Spinal cord (tissue), 10 donors: ENCODE measurements at places on chromosomes 12 and 14. TPM values are rescaled to one million over a fixed set of nuclear protein-coding genes. Genes with fewer than 3 reads are reported as not detected.
A peak's percentile ranks its signal among the peaks of the same experiment; 100 is the strongest.

- H3K27ac ChIP-seq, result no peak overlapping the region
- H3K4me3 ChIP-seq, result no peak overlapping the region
- H3K4me1 ChIP-seq, result no peaks in the 10 kb centered on the region
- H3K27me3 ChIP-seq, result no peaks in the 10 kb centered on the region
Observed at GRCh38 chr14:79018836-79019235, 848.7 kb downstream of the NRXN3 start.

DNA sequence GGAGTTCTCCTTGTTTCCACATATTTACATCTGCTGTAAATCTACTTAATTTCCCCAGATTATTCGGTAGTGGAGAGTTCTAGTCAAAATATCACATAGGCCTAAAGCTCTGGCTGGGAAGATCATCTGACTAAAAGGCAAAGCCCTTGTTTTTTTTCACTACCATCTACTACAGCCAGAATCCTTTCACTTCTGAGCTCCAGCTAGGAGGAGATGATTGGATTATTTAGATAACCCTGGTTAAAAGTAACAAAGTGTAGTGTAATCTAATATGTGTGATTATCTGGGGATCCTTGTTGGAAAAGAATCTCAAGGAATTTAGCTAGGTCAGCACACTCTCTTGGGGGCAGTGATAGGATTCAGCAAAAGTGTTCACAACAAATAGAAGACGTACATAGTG lies 125.4 kb downstream of the DYRK2 start:
- no peak overlapping the region for H3K27ac ChIP-seq
- DNase-seq, result peak; percentile 24
- H3K27me3 ChIP-seq, result no peaks in the 10 kb centered on the region
- H3K4me3 ChIP-seq, result no peak overlapping the region
- no peaks in the 10 kb centered on the region for H3K4me1 ChIP-seq

GRCh38 chr14:101723061-101723595 lies 38.4 kb upstream of the PPP2R5C start:
- no peak for DNase-seq
- peaks cover 4% of the 10 kb centered on the region for H3K4me1 ChIP-seq
- H3K27me3 ChIP-seq, result no peaks in the 10 kb centered on the region
- H3K27ac ChIP-seq, result no peak overlapping the region

- DNase-seq, result no peak
- no peak overlapping the region for H3K4me3 ChIP-seq
- H3K27me3 ChIP-seq, result no peaks in the 10 kb centered on the region
- no peak overlapping the region for H3K27ac ChIP-seq
- H3K36me3 ChIP-seq, result no peaks in the 10 kb centered on the region
Observed at GRCh38 chr12:103848917-103849491, 8.0 kb upstream of the NT5DC3 start.

GRCh38 chr12:90794212-90794611 lies 160.8 kb downstream of the CCER1 start:
- no peaks in the 10 kb centered on the region for H3K4me1 ChIP-seq
- DNase-seq, result no peak
- H3K36me3 ChIP-seq, result no peaks in the 10 kb centered on the region
- H3K27ac ChIP-seq, result no peak overlapping the region
- H3K4me3 ChIP-seq, result no peak overlapping the region

DNA sequence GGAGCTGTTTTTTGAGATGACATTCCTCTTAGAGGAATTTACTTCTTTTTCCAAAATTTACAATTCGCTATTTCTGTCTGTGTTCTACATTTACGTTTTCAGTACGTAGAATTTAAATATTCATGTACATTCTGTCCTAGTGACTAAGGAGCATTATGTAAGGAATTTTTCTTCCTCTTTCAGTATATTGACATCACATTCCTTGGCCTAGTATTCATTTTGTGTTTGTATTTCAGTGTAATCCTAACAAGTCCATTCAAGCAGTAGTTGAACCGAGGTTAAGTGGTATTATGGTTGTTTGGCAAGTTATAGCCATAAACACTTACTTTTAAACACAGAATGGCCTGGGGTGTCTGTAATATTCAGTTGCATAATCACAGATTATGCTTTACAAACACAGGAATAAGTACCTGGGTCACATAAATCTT lies 465.2 kb downstream of the PCNX1 start:
- H3K4me3 ChIP-seq, result no peak overlapping the region
- no peak overlapping the region for H3K27ac ChIP-seq
- no peak for DNase-seq
- H3K4me1 ChIP-seq, result no peaks in the 10 kb centered on the region
- no peaks in the 10 kb centered on the region for H3K27me3 ChIP-seq

GRCh38 chr12:59843260-59843843 lies 247.5 kb downstream of the SLC16A7 start:
- H3K27ac ChIP-seq, result no peak overlapping the region
- no peak for DNase-seq
- H3K36me3 ChIP-seq, result no peaks in the 10 kb centered on the region
- no peaks in the 10 kb centered on the region for H3K4me1 ChIP-seq
- no peaks in the 10 kb centered on the region for H3K27me3 ChIP-seq

- H3K27ac ChIP-seq, result no peak overlapping the region
- no peaks in the 10 kb centered on the region for H3K27me3 ChIP-seq
- no peak for DNase-seq
- no peak overlapping the region for H3K4me3 ChIP-seq
Observed at GRCh38 chr14:68986926-68987652, 8.0 kb upstream of the ACTN1 start.

DNA sequence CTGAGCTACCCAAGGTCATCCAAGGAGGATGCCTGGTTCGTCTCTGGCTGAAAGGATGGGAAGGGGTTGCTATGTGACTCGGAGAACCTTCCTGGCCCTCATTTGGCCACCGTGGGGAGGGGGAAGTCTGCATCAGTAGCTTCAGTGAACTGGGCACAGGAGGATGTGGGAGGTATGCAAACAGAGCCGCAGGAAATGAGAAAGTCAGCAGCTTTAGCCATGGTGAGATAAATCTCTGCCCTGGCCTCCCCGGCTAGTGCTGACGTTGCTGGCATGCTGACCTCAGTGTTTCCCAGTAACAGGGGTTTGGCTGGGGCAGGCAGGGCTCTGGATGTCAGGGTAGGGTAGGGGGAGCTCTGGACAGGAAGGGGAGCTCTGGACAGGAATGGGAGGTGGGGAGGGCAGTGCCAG lies 2.3 kb upstream of the CEBPE start:
- DNase-seq, result no peak
- H3K4me1 ChIP-seq, result peaks cover 12% of the 10 kb centered on the region
- no peak overlapping the region for H3K4me3 ChIP-seq
- H3K27me3 ChIP-seq, result no peaks in the 10 kb centered on the region
- H3K27ac ChIP-seq, result no peak overlapping the region
- no peaks in the 10 kb centered on the region for H3K36me3 ChIP-seq

DNA sequence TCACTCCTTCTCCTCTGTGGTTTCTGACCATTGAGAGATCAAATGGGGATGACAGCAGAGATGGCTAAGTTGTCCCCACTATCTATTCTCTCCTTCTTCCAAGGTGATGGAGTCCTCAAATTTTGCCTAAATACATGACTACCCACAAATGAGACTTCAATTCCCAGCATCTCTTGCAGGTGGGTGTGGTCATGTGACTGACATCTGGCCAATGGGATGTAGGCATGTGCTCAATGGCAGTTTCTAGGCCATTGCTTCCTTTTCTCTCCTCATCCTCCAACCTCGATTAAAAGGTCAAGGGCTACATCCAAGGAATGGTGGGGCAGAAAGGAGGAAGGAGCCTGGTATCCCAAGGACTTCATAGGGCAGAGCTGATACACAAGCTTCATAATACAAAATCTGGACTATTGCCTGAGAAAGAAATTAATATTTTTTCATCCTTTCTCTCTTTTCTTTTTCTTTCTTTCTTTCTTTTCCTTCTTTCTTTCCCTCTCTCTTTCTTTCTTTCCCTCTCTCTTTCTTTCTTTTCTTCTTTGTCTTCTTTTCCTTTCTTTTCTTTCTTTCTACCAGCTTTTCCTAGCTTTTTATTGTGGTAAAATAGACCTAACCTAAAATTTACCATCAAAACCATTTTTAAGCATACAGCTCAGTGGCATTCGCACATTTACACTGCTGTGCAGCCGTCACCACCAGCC lies 100.9 kb upstream of the PRB2 start:
- DNase-seq, result no peak
- H3K27ac ChIP-seq, result no peak overlapping the region
- H3K4me1 ChIP-seq, result peaks cover 15% of the 10 kb centered on the region
- no peaks in the 10 kb centered on the region for H3K27me3 ChIP-seq

DNA sequence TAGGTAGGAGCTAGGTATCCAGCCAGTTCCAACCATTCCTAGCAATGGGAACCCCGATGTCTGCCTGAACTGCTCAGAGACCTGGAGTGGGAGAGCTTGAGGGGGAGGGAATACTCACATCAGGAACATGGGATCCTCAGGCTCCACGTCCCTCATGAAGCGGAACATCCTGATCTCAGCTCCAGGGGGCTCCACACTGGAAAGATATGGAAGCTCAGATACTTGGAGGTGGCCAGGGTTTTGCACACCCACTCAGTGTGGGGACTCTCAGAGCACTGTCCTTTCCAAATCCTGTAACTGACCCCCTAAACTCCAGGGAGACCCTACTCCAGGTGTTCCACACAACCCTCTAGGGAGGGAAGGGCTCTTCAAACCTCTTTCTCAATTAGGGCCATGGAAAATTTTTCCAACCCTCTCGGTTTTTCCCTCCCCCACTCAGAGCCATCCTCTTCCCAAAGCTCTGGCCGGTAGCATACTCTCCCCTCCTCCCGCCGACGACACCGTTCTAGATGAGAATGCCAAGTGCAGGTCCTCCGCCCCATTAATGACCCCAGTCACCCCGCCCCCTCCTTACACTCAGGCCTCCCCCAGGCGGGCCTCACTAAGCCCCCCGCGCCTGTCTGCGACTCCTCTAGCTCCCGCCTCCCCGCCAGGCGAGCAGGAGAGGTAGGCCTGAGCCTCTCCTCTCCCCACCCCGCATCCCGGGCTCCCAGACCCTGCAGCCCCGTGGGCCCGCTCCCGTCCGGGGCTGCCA lies 597 bp downstream of the MLF2 start:
- DNase-seq, result peak; percentile 7
- H3K27ac ChIP-seq, result peak overlapping the region; percentile 99
- no peaks in the 10 kb centered on the region for H3K27me3 ChIP-seq
- peaks cover 46% of the 10 kb centered on the region for H3K36me3 ChIP-seq

DNA sequence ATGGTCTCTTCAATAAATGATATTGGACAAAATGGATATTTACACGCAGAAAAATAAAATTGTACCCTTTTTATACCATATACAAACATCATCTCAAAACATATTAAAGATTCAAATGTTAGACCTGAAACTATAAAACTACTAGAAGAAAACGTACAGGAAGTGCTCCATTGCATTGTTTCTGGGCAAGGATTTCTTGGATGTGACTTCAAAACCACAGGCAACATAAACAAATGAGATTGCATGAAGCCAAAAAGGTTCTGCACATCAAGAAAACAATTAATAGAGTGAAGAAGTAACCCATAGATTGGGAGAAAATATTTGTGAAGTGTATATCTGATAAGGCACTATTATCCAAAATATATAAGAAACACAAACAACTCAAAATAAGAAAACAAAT lies 812.4 kb downstream of the NRXN3 start:
- H3K4me1 ChIP-seq, result no peaks in the 10 kb centered on the region
- no peaks in the 10 kb centered on the region for H3K27me3 ChIP-seq
- no peak for DNase-seq
- H3K27ac ChIP-seq, result no peak overlapping the region
- H3K4me3 ChIP-seq, result no peak overlapping the region

The GARIN6 gene
- total RNA-seq, result not detected

The PIWIL1 gene
- 0.17 TPM for total RNA-seq

The ESPL1 gene
- total RNA-seq, result 3.0 TPM

The LRFN5 gene
- 72.4 TPM for total RNA-seq

The RGS6 gene
- total RNA-seq, result 9.1 TPM

The PLEKHH1 gene
- 30.3 TPM for total RNA-seq

The CBX5 gene
- total RNA-seq, result 114 TPM

The RD3L gene
- total RNA-seq, result not detected

The RESF1 gene
- total RNA-seq, result 42.5 TPM

The PTPN6 gene
- 8.4 TPM for total RNA-seq
